ENCODE measurements at places on chromosomes 4 and X. TPM values are rescaled to one million over a fixed set of nuclear protein-coding genes. Genes with fewer than 3 reads are reported as not detected.

DNA sequence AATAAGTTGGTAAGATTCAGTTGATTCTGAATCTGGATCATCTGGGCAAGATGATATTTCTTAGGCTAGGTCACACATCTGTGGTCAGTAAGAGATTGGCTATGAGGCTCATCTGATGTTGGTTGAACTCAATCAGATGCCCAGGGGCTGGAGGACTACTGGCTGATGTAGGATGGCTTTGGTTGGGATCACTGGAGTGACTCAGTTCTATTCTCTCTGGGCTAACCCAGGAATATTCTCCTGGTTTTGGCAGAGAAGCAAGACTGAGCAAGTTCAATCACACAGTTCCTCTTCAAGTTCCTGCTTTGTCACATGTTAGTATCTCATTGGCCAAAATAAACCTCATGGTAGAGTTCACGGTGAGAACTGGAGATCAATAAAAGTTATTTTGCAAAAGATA, 902.3 kb upstream of the SLIT2 start:
- DNase-seq, result no peak

DNA sequence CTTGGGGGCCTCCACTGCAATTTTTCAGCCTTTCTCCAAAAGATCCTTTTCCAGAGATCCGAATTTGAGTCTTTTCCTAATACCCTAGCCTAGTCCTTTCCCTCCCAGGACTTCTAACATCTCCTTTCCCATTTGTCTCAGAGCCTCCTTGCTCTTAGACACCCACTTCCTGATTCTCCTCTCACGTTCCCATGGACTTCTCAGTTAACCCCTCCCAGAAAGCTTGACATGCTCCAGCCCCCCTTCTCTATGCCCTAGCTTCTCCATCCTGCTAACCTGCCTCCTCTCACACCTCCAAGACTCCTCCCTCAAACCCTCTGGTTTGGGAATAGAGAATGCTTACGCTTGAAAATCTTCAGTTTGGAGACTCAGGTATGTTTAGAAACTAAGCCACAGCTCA, 2.5 kb downstream of the UBA1 start:
- no peak for DNase-seq

DNA sequence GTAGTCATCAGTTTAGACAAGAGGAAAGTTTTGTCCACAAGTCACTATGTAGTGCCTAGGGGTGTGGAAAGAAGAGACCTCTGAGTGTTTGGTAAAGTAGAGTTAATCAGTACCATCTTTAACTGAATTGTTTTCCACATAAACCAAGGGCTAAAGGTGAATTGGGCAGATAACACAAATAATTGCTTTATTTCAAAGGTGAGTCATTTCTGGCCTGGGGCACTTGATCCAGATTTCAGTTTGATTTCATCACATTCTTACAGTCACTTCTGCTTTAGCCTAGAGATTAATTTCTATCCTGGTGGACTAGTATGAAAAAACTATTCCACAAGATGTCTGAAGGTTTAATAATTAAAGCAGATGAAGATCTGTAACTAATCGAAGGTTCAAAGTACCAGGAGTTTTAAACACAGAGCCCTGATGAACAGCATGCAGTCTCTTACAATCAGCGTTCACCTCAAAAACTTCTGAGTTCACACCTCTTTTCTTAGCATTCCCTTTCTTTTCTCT, 74.5 kb upstream of the BOD1L1 start:
- DNase-seq, result no peak

DNA sequence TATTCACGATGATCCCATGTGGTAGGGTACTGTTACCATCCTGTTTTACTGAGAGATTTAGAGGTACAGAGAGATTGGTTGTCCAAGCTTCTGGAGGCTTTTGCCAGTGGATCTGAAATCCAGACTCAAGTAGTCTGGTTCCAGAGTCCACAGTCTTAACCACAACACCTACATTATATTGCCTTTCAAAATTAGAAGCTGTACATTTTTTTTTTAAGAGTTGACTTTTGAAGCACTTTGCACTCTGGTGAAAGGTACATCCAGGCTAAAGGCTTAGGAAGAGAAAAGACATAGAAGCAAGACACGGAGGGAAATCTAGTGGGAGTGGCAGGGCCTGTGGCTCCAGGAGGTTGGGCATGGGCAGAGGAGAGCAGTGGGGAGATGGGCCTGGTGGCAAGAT, 122.1 kb downstream of the AFF1 start:
- no peak for DNase-seq

GRCh38 chr4:139986689-139987501, 167.1 kb downstream of the MAML3 start:
- no peak for DNase-seq

- no peak for DNase-seq
Observed at GRCh38 chrX:12789976-12790375, 1.2 kb upstream of the PRPS2 start.

- DNase-seq, result no peak
Observed at GRCh38 chr4:62457356-62457755, 1257.2 kb downstream of the ADGRL3 start.

DNA sequence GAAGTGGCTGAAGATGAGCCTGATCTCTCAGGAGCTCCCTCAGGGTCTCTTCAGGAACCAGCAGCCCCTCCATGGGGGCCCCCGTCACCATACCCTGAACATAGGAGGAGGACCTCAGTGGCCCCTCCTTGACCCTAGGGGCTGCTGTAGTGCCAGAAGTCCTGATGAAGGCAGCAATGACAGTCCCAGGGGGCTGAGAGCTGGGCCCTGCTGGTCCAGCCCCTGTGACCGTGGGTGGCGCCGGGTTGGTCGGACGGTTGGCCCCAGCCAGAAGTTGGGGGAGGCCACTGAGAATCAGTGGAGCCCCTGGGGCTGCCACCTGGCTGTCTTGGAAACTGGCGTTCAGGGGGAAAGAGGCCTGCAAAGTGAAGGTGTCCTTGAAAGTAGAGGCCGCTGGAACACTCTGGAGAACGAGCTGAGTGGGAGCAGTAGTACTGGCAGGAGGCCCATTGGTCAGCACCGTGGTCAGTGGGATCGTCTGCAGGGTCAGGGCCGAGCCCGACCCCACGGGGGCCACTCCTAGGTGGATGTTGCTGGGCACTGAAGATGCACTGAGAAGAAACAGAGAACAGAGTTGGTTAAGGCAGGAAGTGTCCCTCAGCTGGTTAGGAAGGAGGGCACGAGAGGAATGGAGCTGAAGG, 43.2 kb downstream of the ELF4 start:
- DNase-seq, result no peak

Gene HSD17B13
- not detected for total RNA-seq

GRCh38 chr4:127648061-127648460, 15.3 kb downstream of the INTU start:
- DNase-seq, result peak; percentile 30

DNA sequence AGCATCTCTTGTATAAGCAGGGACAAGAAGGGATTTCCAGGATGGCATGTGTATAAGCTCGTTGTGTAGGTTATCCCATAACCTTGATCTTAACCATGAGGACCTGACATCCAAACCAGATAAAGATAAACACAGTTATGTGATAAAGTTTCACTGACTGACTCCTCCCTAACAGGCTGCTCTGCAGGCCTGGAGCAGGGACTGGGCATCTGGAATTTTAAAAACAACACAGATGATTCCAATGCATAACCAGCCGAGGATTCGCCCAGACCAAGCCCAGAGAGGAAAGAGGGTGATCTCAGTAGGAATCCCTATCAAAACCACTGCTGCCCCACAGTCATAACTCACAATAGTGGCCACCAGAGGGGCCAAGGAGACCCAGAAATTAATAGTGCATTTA, 22.7 kb downstream of the KLF3 start:
- no peak for DNase-seq

DNA sequence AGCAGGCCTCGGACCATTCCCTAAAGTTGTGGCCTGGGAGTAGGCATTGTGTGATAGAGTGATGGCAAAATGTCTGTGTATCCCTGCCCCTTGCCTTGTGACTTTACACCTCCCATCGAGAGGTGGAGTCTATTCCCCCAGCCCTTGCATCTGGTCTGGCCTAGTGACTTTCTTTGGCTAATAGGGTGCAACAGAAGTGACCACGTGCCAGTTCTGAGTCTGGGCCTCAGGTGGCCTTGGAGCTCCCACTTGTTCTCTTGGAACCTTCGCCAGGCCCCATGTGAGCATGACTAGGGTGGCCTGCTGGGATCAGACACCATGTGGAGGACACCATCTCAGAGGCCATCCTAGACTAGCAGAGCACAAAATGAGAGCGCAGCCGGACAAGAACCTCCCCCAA, 3.9 kb upstream of the RNF4 start:
- no peak for DNase-seq

DNA sequence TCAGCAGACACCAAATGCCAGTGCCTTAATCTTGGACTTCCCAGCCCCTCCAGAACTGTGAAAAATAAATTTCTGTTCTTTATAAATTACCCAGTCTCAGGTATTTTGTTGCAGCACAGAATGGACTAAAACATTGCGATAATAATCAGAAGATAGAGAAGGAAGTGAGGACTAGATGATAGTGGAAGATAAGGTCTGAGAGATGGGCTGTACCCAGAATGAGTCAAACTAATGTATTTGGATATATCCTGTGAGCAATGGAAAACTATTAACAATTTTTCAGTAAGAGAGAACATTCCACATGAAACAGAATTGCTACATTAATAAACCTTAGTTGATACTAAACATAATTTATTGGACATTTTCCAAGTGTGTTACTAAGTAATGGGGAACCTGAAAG, 93.3 kb downstream of the FANCB start:
- no peak for DNase-seq

Gene ARR3
- total RNA-seq, result not detected

Gene PAK3
- total RNA-seq, result 0.56 TPM

Gene SRPX
- 146 TPM for total RNA-seq

GRCh38 chr4:67886281-67886680, 2.5 kb upstream of the TMPRSS11D start:
- no peak for DNase-seq

Gene RPA4
- total RNA-seq, result 0.34 TPM

GRCh38 chrX:104195489-104196084, 29.3 kb downstream of the FAM199X start:
- DNase-seq, result no peak

Gene GRPEL1
- 36.8 TPM for total RNA-seq

Gene MSMO1
- 14.7 TPM for total RNA-seq

Gene MAGEA2B
- not detected for total RNA-seq

GRCh38 chr4:37653601-37654000, 32.6 kb downstream of the RELL1 start:
- DNase-seq, result no peak

Gene TMEM150C
- total RNA-seq, result 15.8 TPM

Gene CLNK
- total RNA-seq, result not detected

- peak; percentile 92 for DNase-seq
Observed at GRCh38 chr4:150722908-150723362, 141.0 kb downstream of the MAB21L2 start.

Gene SPANXA1
- total RNA-seq, result not detected

GRCh38 chrX:44974451-44974850, 101.5 kb downstream of the KDM6A start:
- no peak for DNase-seq

Gene SATL1
- total RNA-seq, result 0.14 TPM

DNA sequence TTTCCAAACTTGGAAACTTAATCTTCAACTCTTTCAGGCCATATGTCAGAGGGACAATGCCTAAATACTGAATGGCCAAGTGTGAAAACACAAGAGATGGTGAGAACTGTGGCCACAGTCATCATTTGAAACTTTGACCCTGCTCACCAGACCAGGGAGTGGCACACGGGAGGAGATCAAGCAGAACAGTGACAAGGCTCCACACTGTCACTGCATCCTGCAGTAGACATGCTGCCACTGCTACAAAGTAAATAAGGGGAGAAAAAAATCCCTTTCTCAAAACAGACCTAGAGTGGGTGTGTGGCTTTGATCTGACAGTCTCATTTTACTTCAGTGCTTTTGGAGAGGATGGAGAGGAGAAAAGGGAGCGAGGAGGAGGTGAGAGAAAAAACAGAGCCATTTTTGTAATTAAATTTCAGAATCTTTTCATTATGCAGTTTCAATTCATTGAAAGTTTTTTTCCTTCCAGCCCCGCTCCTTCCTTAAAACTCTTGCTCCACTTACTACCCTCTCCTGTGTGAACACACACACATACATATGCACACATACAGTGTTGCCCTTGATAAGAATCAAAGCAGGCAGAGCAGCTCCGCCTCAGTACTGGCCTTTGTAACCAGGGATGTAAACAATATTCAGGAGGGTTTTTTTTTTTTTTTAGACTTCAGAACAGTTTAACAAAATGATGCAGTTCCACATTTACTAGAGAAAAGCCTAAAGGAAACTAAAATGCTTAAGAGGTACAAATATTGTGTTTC, 34.4 kb downstream of the NEXMIF start:
- no peak for DNase-seq

DNA sequence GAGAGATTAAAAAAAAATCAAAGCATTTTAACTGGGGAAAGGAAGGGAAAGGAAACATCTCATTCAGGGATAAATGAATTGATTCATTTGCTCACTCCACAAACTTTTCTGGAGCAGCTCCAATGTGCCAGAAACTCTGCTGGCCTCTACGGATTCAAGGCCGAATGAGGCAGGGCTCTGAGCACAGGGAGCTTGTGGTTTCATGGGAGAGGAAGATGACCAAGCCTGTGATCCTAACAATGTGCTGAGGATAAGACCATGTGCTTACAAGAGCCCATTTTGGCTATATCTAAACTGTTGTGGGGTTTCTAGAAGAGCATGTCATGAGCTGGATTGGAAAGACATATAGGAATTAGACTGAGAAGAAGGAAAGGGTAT, 137.5 kb downstream of the ZNF674 start:
- no peak for DNase-seq

DNA sequence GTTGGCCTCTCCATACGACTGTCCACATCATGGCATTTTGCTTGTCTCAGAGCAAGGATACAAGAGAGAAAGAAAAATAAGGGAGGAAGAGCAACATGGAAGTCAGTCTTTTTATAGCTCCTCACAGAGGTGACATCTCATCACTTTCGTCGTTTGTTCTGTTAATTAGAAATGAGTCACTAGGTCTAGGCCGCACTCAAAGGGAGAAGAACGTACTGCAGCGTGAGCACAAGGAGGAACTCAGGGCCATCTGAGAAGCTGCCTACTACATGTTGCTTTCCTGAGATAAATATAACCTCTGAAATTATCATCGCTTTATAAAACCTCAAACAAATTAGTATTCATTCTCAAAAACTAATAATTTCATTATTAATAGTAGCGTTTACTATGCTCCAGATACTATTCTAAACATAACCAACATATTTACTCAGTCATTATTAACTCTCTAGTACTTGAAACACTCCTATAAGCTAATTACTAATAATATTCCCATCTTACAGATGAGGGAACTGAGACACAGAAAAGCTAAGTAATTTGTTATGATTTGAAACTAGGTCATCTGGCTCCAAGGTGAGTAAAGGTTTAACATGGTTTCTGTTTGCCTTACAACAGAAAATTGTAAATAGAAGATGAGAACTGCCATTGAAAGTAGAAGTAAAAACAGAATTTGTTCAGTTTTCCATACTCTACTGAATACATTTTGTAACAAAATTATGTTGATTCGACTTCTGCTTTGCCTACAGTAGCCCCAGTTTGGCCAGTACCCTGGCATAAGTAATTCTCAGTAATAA, 213.2 kb upstream of the UGT8 start:
- no peak for DNase-seq

GRCh38 chr4:3302173-3302785, 9.5 kb downstream of the RGS12 start:
- DNase-seq, result no peak

Gene CA5B
- total RNA-seq, result 7.5 TPM

GRCh38 chrX:153673428-153674218, at the start of gene PNCK:
TSS of gene PNCK (minus strand) at chrX:153673813. CDS start at chrX:153673076, 737 bp downstream.
- DNase-seq, result peak; percentile 63

- DNase-seq, result peak; percentile 59
Observed at GRCh38 chrX:10477525-10477924, 142.9 kb downstream of the MID1 start.

Data from right cardiac atrium (tissue), 5 donors.